Right ventricle myocardium inferior (tissue), 1 donor: ENCODE measurements at places on chromosomes 16 and 17. TPM values are rescaled to one million over a fixed set of nuclear protein-coding genes. Genes with fewer than 3 reads are reported as not detected.

Gene CALB2
- 1.7 TPM for total RNA-seq

Gene HSPB9
- total RNA-seq, result 0.11 TPM

Gene LPO
- total RNA-seq, result not detected

Gene KCNH6
- not detected for total RNA-seq

Gene CCDC154
- 1.7 TPM for total RNA-seq

Gene RNF43
- total RNA-seq, result 4.4 TPM

Gene MCRIP2
- total RNA-seq, result 194 TPM

Gene CBFA2T3
- 11.1 TPM for total RNA-seq

Gene LGALS9
- 18.2 TPM for total RNA-seq

Gene KRTAP9-8
- total RNA-seq, result not detected

Gene TMIGD1
- not detected for total RNA-seq

Gene UMOD
- not detected for total RNA-seq

Gene HSD11B2
- total RNA-seq, result 0.81 TPM

Gene TLCD3B
- not detected for total RNA-seq

Gene HIC1
- total RNA-seq, result 22.7 TPM

Gene ABCC6
- 2.2 TPM for total RNA-seq

Gene P2RX1
- total RNA-seq, result 0.16 TPM

Gene KCNJ2
- 44.3 TPM for total RNA-seq

Gene RFWD3
- 4.5 TPM for total RNA-seq

Gene ENDOV
- 10.7 TPM for total RNA-seq

Gene ATP1B2
- total RNA-seq, result 3.8 TPM

Gene EPOP
- total RNA-seq, result 0.51 TPM

Gene PMP22
- 198 TPM for total RNA-seq

Gene VMO1
- 0.70 TPM for total RNA-seq

Gene YBX2
- 0.81 TPM for total RNA-seq

Gene KRT12
- not detected for total RNA-seq

Gene EVPLL
- total RNA-seq, result not detected

Gene TEDC2
- 0.95 TPM for total RNA-seq

Gene SLC35G6
- not detected for total RNA-seq

Gene CCL17
- total RNA-seq, result not detected

Gene KREMEN2
- total RNA-seq, result not detected

Gene ITGB4
- 7.5 TPM for total RNA-seq

Gene FAM20A
- 4.6 TPM for total RNA-seq

Gene GP1BA
- total RNA-seq, result not detected

Gene DRC3
- 1.6 TPM for total RNA-seq

Gene CRYM
- total RNA-seq, result 63.3 TPM

Gene CETP
- total RNA-seq, result 0.32 TPM

Gene CD300C
- 1.2 TPM for total RNA-seq

Gene SLC47A1
- 4.6 TPM for total RNA-seq

Gene G6PC1
- not detected for total RNA-seq

Gene SMIM5
- total RNA-seq, result 11.4 TPM

Gene QPRT
- 29.2 TPM for total RNA-seq

Gene TMC5
- total RNA-seq, result not detected

Gene RCVRN
- not detected for total RNA-seq

Gene TBC1D3G
- total RNA-seq, result not detected

Gene ZP2
- not detected for total RNA-seq

Gene KCNJ16
- not detected for total RNA-seq

Gene SSTR5
- total RNA-seq, result 14.7 TPM
